Stimulated activated naive CD4-positive, alpha-beta T cell (primary cell): ENCODE measurements at places on chromosomes 12 and 14.

DNA sequence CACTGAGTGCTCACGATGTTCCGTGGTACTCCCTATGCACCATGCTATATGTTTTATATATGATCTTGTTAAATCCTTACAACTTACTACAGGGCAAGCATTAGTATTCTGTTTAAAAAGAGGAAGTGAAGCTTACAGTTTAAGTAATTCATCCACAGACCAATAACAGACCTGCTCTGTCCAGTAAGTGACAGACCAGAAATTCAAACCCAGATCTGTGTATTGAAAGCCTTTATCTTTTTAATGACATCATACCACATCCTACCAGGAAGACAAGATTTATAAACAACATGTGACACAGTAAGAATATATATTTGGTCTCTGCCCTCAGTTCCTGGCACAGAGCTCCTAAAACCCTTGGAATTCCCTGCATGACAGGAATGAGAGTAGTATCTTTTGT, 206.5 kb downstream of the STXBP6 start:
- DNase-seq: no peak

DNA sequence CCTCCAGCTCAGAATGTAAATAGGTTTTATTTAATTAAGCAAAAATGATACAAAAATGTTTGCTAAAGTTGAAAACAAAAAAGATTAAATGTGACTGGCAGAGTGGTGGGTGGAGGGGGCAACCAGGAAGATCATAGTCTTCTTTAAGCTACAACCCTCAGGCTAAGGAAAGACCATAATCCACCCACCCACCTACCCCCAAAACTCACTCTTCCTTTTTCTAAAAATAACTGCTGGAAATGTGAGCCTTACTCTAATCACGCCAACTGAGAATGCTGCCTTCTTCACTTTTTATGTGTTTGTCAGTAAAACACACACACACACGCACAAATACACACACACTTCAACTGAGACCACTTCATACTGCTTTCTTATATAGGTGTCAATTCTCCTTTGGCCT, 230.0 kb upstream of the EGLN3 start:
- DNase-seq: no peak

GRCh38 chr14:49732896-49733295, 35.1 kb upstream of the KLHDC2 start:
- no peak for DNase-seq

- no peak for DNase-seq
Measured at GRCh38 chr14:56138928-56139327, 20.7 kb downstream of the PELI2 start.

- DNase-seq: no peak
Measured at GRCh38 chr12:61412201-61412600, 848.0 kb upstream of the USP15 start.

DNA sequence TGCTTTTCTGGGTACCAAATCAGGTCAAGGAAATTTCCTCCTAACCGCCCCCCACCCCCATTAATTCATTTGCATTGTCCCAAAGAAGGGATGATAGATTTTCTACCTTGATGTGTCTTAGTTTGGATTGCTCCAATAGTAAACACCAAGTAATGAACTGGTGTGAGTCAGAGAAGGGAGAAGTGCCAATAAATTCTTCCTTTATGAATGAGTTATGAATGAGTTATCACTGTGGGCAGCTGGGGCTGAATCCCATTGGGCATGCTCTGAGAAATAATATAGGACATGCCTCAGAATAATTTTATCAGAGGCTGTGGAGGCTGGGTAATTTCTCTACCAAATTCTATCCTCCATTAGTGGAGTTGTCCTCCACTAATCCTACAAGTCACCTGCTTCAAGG, 277.9 kb upstream of the FLRT2 start:
- DNase-seq: no peak

DNA sequence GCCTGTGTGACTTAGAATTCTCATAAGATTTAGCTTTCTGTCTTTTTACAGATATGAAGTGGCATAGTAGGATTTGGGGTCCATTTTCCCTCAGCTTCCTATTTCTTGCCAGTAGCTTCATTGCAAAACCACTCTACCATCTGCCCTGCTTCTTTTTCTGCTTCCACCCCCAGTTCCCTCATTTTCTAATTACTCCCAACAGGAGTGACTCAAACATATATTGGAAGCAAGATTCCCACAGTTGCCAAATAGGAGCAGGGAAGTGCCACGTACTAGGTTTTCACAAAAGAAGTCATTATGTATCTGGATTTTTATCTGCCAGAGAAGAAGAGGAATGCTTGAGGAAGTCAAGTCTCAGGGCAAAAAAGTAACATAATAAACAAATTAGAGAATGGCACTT, 64.1 kb downstream of the ANO4 start:
- DNase-seq: no peak

DNA sequence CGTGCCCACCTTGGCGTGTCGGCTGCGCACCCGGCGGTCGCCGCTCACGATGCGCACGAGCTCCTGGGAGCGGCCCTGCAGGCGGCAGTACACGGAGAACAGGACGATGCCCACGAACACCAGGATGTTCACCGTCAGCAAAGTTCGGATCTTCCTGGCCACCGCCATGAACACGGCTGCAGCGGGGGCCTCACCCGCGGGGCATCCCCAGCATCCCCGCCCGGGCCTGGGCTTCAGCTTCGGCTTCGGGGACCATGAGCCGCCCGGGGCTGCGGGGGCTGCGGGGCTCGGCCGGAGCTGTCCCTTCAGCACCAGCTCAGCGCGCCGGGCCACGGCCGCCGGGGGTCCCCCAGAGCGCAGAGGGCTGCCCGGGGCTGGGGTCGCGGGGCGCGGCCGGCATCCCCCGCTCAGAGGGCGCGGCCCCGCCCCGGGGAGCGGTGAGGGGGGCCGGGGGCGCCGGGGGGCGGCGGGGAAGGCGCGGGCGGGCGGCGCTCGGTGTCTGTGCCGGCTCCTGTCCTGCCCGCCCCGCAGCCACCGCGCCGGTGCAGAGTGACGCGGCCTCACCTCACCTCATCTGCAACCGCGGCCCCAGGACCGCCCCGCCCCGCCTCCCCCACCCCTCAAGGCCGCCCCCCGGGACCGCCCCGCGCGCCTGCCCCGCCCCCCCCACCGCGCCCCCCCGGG, at the start of gene GALNT9:
TSS of gene GALNT9 (minus strand) at position 554 of the 684 bp plus-strand sequence. CDS start at position 168, 386 bp downstream.
- DNase-seq: no peak

- DNase-seq: no peak
Measured at GRCh38 chr12:124847113-124848074, 16.3 kb downstream of the SCARB1 start.

DNA sequence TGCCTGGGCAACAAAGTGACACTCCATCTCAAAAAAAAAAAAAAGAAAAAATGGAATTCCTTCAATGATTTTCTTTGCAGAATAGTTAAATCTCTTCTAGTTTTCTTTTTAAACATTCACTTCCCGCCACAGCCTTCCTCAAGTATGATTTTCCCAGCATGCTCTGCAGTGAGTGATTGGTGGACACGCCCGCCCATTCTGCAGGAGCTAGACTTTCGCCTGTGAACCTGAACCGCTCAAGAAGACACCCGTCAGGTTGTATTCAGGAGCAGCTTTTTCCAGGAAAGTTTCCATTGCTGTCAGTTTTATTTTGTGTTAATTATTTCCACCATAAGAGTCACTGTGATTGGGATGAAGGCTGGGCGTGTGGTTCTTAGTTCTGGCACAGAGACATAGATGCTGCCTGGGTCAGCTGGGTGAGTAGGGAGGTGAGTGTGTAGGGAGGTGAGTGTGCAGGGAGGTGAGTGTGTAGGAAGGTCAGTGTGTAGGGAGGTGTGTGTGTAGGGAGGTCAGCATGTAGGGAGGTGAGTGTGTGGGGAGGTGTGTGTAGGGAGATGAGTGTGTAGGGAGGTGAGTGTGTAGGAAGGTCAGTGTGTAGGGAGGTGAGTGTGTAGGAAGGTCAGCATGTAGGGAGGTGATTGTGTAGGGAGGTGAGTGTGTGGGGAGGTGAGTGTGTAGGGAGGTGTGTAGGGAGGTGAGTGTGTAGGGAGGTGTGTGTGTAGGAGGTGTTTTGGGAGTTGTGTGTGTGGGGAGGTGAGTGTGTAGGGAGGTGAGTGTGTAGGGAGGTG, 76.2 kb downstream of the KIF26A start:
- DNase-seq: no peak

GRCh38 chr14:101088395-101088667, 184.8 kb upstream of the RTL1 start:
- DNase-seq: no peak

- DNase-seq: peak; percentile 8
Measured at GRCh38 chr12:12327802-12328201, 22.2 kb downstream of the MANSC1 start.

DNA sequence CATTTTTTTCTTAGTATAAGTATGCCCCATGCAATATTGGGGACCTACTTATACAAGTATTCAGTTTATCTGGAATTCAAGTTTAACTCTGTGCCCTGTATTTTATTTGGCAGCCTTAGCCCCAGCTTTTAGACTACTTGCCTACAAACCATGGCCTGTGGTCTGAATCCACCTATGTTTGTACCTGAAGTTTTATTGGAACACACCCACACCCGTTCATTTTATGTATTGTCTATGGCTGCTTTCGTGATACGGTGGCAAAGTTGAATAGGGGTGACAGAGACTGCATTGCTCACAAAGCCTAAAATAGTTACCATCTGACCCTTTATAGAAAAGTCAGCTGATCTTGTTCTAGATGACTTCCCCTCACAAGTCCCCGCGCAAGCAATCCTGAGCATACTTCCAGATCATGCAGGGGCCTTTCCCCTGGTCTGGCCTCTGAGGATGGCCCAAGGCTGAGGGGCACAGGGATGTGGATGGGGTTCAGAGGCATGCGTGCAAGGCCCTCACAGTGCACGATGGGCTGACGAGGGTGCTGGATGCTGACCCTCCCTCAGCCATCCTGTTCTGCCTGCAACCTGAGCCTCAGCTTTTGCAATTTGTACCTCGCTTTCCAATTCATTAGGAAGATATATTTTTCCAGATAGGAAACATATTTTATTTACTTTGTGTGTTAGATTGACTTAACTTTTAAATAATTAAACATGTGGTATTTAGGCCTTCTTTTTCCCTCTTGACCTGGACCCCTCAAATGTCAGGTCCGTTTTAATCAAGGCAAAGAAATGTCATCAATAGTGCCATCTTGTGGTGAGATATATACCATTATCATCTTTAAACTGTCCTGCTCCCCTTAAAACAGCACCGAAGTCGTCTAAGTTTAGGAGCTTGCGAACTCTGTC, 527.3 kb upstream of the CCDC196 start:
- DNase-seq: no peak

- no peak for DNase-seq
Measured at GRCh38 chr12:96441816-96442215, 41.6 kb upstream of the CDK17 start.

GRCh38 chr14:70779667-70780066, 29.6 kb downstream of the MAP3K9 start:
- DNase-seq: no peak

DNA sequence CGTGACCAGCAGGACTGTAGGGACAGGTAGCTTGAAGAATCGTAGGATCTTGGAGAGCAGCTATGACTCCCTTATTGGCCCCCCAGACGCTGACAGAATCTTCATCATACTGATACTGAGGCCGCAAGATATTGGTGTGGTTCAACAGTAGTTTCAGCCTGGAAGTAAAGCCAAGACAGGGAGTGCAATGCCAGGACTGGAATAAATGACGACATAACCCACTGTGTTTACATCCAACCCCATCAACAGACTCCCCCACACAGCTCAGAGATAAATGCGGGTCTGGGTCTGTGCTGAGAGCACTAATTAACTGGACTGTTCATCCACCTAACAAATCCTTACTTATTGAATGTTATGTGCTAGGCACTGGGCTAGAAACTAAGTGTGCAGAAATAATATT, 16.6 kb downstream of the NOXRED1 start:
- peak; percentile 0 for DNase-seq

GRCh38 chr12:11040162-11040561, 9.0 kb upstream of the TAS2R31 start:
- DNase-seq: no peak

DNA sequence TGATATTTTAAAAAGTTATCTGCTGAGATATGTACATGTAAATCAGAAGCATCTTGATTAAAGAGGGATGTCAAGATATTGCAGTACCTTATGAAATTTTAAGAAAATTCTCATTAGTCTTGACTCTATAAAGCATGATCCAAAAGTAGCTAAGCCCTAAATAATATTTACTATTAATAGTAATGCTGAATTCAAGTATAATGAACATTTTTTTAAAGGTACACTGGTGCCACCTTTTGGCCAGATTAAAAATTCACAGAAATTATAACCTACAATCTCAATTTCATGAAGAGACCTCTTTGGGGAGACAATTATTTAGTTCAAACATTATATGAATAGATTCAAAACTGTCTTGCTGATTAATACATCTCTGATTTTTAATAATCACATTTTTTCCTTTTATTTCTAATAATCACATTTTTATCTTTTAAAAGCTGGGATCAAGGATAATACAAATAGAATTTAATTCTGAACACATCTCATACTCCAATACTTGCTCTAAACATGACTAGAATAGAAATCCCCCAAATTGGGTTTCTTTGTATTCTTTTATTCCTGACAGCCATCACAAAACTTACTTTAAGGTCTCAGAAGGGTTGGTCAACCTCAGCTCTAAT, 13.4 kb downstream of the AKAP5 start:
- peak; percentile 30 for DNase-seq

GRCh38 chr12:1796515-1797010, 23.8 kb upstream of the LRTM2 start:
- peak; percentile 60 for DNase-seq

- no peak for DNase-seq
Measured at GRCh38 chr14:41362139-41362538, 244.5 kb upstream of the LRFN5 start.

GRCh38 chr12:89384807-89385206, 32.5 kb upstream of the DUSP6 start:
- no peak for DNase-seq

DNA sequence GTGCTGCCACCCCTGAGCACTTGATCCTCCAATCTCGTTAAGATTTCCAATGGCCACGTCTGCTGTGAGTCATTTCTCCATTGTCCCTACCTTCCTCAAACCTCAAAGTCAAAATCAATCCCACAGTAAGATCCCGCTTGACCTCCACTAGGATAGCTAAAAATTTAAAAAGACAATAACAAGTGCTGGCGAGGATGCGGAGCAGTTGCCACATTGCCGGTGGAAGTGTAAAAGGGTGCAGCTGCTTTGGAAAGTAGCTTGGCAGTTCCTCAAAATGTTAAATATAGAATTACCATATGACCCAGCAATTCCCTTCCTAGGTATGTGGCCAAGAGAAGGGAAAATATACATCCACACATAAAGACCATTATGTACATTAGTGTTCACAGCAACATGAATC, 9.5 kb upstream of the BCL7A start:
- DNase-seq: no peak

- DNase-seq: no peak
Measured at GRCh38 chr12:132272711-132273110, 56.7 kb downstream of the GALNT9 start.
